ENCODE measurements at places on chromosomes 3 and 15.

GRCh38 chr3:181932039-181932438 lies 220.3 kb downstream of the SOX2 start:
- no peak for DNase-seq

- no peak for DNase-seq
Observed at GRCh38 chr3:45417930-45418847, 29.8 kb downstream of the LARS2 start.

DNA sequence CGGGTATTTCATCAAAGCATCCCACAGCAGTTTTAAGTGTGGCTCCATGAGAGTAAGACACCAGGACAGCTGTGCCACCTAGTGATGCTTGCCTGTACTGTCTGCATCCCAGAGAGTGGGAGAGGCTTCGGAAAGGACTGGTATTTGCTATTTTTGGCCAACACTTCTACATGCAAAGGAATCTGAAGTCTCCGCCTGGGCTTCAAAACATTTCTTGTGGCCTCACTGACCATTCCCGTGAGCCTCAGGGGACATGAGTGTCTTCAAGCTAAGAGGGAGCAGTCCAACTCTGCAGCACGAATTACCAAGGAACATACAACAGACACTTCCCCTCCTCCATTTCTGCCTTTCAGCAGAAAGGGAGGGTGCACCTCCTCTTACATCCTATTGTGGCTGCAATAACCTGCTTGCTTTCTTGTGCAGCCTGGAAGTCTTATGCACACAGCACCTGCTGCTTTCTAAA lies 177.5 kb downstream of the RORA start:
- peak; percentile 41 for DNase-seq

DNA sequence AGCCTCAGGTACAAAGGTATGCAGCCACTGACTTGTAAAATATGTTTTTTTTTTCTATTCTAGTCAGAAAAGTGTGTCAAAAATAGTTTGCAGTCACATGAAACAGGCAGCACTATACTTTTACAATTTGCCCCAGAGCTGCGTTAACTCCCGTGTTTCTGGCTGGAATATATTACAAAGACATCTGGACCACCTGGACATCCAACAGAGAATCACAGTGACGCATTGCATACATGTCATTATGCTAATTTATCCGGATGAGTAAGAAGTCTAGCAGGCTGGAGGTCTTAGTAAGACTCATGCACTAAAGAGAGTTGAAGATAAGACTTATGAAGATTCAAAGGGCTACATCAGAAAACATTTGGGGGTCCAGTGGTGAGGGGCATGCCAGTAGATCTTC lies 39.2 kb upstream of the STRIT1 start:
- DNase-seq: no peak

DNA sequence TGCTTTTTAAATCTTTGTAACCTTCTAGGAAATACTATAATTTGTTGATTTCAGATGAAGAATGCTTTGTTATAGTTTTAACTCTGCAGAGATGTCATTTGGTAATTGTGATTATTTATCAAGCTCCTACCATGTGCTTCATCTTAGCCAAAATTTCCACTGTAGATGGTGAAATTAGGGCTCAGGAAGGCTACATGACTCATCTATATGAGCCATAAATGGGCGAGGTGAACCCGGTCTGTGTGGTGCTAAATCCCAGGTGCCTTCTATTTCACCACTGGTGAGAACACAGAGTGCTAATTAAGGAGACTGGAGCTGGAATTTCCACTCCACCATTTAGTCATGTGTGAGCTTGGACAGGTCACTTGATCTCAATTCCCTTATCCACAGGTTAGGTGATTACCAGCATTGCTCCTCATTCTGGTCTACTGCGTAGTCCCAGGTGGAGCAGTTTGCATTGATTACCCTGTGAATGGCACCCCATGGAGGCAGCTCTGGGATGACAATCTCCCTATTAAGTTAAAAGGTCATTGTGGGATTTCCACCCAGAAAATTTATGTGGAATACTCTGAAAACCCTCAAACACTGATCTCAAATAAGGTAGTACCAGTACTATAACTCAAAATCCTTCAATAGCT lies 2.8 kb upstream of the CCR3 start:
- DNase-seq: no peak

DNA sequence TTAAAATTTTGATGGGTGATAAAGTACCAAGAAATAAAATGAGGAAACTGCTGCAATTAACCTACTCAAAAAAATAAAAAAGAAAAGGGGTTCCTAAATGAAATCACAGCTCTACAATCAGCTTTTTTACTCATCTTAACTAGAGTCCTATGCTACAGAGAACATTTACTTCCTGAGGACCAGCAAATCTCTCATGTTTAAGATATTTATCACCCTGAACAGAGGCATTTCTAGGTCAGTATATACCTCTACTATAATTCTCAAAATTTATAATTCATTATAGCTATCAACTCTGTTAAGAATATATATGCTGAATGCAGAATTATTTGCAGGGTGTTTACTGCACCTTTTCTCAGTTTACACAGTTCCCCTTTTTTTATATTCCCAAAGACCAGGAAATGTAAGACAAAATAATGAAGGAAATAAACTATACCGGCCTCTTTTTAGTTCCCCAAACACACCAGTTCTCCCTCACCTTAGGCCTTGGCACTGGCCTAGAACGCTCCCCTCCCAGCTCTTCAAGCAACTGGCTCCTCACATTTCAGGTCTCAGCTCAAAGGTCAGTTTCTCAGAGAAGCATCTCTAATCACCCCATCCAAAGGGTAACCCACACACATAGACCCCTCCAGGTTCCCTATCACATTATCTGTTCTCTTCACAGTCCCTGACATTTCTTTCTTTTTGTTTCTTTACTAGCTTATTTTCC lies 71.1 kb downstream of the LRRFIP2 start:
- DNase-seq: no peak

DNA sequence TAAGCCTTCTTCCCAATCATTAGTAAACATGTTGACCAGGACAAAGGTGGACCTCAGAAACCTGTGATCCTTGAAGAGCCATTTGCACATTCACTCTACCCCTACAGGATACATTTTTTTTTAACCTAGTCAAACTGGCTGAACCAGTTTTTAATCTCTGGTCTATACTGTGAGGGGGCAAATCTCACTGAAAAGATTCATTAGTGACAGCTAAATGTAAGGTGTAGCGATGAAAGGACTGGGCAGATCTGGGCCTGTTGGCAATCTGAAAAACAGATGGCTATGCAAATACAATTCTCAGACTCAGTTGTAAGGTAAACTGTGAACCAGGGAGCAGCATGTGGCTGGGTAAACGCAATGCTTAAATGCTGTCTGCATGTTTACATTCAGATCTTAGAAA lies 75.6 kb upstream of the SNTN start:
- DNase-seq: no peak

DNA sequence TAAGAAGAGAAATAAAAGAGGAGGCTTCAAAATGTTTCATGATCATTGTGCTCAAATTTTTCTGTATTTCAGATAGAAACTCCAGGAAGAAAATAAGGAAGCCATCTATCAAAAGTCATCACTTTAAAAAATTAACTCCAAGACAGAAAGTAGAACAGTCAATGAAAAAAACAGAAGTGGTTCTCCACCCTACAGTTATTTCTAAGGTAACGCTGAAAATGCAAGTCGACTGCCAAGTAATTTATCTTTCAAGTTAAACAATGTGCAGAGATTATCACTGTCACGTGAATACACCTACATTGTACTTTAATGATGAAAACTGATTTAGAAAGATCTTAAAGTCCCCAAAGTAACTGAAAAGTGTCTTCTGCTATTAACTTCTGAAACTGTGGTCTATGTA lies 78.5 kb upstream of the SNRPA1 start:
- no peak for DNase-seq

GRCh38 chr3:40582401-40583027 lies 57.8 kb downstream of the ZNF621 start:
- DNase-seq: peak; percentile 28

DNA sequence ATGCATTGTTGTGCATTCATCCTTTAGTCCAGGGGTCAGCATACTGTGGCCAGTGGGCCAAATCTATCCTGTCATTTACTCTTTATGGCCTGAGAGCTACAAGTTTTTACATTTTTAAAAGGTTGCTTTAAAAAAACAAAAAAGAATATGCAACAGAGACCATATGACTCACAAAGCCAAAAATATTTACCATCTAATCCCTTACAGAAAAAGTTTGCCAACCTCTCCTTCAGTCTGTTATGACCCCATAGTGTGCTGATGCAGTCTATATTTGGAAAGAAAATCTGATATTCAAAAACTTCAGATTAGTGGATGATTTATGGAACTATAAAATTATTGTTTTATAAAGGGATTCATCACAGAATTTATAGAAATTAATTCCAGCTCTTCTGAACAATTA lies 237.5 kb upstream of the IL12A start:
- DNase-seq: no peak

DNA sequence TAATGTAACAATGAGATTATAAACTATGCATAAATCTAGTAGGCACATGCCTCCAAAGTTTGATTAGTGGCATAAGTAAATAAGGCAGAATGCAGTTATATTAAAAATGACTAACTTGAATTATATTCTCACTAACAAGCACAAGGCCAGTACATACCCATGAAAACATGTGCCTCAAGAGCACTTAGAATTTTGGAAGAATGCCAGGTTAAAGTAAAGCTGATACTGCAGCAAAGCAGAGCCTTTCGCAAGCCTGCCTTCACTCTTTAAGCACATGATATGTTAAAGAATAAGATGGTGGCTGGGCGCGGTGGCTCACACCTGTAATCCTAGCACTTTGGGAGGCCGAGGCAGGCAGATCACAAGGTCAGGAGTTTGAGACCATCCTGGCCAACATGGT lies 49.0 kb downstream of the KBTBD12 start:
- no peak for DNase-seq

- no peak for DNase-seq
Observed at GRCh38 chr3:53287131-53287629, 31.4 kb upstream of the TKT start.

DNA sequence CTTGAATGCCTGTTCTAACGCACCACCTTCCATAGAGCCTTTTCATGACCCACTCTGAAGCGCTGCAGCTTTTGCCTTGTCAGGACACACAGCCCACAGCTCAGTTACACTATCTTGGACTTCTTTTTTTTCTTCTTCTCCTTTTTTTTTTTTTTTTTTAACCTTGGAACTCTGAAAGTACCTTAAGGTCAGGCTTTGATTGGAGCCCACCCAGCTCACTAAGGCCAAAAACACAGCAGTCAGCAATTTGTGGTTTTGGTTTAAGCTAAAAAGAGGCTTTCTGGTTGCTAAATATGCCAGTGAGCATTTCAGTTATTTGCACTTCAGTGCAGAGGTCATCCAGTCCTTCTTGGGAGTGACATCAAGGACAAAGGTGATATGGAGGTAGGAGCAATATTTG lies 1.7 kb downstream of the SLC25A20 start:
- DNase-seq: no peak

DNA sequence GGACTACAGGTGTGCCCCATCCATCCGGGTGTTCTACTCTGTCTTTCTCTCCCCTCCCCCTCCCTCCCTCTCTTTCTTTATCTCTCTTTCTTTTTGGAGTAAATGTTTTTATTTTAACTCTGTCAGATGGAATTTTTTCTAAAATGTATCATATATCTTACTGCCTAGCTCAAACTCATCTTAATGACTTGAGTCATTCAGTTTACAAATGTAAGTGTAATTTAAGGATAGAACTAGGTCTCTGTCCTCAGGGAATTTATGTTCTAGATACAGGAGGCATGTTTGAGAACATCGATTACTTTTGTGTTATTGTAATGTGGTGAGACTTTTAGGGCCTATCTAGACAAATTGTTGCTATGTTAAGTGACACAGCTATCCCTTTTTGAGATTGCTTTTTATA lies 3.5 kb downstream of the TBC1D23 start:
- DNase-seq: no peak

GRCh38 chr15:37572401-37572800 lies 362.0 kb upstream of the TMCO5A start:
- no peak for DNase-seq

DNA sequence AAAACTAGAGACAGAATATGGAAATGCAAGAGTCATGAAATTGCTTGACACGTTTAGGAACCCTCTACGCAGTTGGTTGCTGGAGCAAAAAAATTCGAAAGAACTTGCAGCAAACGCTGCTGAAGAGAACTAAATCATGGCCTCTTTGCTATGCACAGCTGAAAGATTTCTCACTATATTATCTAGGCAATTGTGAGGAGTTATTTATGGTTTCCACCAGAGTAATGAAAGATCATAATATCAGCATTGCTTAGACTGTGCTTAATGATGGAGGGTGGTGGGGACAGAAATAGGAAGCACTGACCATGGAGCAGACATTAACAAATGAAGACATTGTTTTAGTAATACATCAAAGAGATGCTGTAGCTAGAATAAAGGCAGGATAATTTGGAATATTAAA lies 593.4 kb upstream of the ZNF717 start:
- no peak for DNase-seq

GRCh38 chr3:197424674-197425484 lies 126.5 kb upstream of the DLG1 start:
- no peak for DNase-seq

GRCh38 chr15:66996094-66996493 lies 69.3 kb upstream of the SMAD3 start:
- no peak for DNase-seq

DNA sequence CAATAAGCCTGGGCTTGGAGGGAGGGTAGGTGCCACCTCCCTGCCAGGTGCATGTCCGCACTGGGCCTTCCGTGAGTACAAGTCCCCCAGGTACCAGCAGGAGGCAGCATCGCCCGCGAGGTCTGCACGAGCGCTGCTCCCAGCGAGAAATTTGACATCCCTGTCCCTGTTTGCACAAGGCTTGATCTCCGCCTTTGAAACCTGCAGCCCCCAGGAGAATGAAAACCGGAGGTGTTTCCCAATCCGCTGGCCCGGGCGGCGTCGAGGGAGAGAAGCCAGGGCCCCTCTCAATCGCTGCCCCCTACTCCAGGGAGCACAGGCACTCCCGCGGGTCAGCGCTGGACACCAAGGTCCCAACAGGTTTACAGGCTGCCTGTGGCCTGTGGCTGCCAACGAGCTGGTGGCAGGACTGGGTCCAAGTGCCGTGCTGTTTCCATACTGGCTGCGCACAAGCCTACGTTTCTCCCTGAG lies 961 bp downstream of the HAPLN3 start:
- peak; percentile 61 for DNase-seq

GRCh38 chr3:88225326-88226008 lies 75.7 kb downstream of the C3orf38 start:
- DNase-seq: no peak

Measured in left cardiac atrium (tissue), 4 donors.